NCI-H1105 treated with DMSO at 0.1 percent for 48 hours (cell line): ENCODE measurements at places on chromosomes 11 and 22.

DNA sequence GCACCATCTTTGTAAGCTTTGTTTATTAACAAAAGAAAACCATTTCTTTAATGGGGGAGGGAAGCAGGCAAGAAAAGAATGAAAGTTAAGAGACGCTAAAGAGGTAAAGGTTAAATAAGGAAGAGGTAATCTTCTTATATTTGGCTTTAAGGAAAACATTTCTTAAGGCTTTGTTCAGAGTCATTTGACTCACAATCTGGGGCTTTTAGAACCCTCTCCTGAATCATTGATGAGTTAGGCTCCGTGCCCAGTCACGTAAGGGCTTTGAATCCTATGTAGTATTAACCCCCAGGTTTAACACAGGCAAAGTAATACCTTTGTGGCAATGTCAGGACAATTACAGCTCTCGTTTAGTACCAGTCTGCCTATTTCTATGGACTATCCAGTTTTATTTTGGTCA, 26.1 kb downstream of the MADD start:
- peak; percentile 94 for DNase-seq

DNA sequence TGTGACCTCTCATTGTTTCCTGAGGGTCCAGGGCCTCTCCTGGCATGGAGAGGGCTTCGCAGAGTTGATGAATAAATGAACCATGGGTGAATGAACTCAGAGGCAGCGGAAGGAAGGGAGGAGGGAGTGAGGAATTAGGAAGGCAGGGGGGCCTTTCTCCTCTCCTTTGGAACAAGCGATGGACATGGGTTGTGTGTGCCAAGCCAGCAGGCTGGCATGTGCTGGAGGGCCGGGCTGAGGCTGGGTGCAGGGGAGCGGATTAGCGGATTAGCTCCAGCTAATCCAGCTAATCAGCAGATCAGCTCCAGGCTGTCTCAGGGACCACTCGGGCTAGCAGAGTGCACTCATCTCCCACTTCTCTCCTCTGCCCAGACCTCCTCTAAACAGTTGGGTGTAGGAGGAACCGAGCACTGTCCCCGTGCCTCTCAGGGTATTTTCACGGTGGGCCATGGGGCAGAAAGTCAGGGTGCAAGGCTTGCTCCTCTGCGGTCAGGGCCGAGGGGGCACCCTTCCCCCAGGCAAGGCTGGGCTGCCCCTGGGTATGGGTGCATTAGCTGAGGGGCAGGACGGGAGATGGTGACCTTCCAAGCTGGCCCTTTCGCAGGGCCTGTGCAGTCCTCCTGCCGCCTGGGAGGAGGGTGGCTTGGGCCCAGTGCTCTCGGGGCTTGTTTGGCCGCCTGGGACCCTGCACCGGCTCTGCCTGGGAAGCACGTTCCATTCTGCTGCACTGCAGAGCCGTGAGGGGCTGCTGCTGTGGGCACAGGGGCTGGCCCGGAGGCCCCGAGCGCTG, 120.3 kb upstream of the B3GAT1 start:
- DNase-seq: no peak

DNA sequence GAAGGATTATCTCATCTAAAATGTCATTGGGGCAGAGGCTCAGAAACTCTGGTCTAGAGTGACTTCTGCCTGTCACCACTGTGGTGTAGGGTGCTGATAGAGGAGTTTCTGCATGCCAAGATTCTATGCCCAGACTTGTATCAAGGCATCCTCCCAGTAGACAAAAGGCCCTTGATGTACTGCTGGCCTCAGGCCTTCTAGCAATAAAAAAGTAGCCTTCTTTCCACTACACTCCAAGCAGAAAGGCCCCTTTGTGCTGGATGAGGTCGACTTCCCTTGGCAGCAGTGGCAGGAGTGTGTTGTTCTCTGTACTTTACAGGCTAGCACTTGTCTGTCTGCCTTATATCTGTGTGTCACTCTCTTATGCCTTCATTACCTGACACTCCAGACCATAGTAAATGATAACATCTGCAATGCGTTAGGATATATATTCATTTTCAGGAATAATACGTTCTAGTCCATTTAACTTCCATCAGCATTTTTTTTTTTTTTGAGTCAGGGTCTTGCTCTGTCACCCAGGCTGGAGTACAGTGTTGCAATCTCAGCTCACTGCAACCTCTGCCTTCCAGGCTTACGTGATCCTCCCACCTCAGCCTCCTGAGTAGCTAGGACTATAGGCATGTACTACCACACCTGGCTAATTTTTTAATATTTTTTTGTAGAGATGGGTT, 49.5 kb upstream of the RRM1 start:
- DNase-seq: peak; percentile 67

GRCh38 chr11:61860054-61860903, 31.1 kb downstream of the FADS3 start:
- DNase-seq: no peak

- DNase-seq: no peak
These were observed 9.4 kb upstream of the SF1 start for GRCh38 chr11:64787526-64788320.

DNA sequence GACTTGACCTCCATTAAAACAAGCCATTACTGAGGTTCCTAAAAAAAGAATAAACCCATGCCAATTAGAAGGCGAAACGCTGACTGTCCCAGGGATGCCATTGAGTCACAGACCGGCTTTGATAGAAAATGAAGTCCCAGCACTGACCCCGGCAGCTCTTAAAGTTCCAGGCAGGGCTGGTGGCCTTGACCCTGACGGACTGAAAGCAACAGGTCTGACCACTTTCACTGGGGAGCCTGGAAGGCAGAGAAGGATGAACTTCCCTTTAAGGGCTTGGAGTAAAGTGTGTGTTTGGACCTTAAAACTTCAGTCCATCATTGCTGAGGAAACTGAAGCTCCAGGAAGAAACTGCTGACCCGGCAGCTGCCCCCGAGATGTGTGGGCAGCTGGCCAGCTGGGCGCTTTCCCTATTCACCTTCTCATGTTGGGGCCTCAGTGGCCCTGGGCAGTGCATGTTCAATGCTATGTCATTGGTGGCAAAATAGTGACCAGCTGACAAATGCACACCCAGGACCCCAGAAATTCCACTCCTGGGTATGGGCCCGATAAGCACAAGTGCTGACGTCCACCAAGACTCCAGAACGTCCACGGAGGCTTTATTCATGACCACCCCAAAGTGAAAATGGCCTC, 18.9 kb upstream of the EFCAB6 start:
- DNase-seq: no peak

DNA sequence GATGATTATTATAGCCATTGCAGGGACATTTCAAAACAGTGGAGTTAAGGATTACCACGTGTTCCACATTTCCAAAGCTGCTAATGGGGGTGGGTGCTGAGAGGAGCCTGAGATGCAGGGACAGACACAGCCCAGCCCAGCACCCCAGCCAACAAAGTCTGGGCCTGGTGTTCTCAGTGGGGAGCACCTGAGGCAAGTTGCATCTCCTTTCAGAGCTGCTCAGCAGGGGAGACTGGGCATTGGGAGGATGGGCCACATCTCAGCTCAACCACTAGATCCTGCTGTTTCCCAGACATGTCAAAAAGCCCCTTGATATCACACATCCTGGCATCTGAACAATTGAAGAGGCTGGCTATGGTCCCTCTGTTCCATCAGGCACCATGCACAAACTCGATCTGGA, 458.0 kb upstream of the KIRREL3 start:
- DNase-seq: no peak

- DNase-seq: no peak
These were observed 8.2 kb upstream of the GLB1L3 start for GRCh38 chr11:134267966-134268365.

DNA sequence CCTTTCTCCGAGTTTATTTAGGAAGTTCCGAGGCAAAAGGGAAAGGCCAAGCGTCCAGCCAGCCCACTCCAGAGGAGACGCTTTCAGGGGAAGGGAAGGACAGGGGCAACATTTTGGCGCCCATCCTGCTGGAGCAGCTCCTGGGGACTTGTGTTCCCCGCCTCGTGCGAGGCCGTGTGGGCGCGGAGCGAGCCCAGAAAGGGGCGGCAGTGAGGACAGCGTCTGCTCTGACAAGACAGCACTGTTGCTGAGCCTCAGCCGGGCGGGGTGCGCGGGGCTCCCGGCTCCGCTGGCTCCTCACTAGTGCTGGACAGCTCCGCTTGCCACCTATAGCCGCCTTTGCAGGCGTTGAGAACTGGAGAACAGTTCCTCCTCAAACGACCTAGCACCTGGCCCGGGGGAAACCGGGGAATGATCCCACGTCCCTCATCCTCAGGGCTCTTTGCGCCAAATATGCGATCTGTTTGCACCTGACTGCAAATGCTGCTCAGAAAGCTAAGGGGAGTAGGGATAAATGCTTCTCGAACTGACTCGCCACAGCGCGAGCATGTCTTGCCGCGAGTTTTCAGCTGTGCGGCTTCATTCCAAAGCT, 722 bp upstream of the GUCY1A2 start:
- peak; percentile 24 for DNase-seq

DNA sequence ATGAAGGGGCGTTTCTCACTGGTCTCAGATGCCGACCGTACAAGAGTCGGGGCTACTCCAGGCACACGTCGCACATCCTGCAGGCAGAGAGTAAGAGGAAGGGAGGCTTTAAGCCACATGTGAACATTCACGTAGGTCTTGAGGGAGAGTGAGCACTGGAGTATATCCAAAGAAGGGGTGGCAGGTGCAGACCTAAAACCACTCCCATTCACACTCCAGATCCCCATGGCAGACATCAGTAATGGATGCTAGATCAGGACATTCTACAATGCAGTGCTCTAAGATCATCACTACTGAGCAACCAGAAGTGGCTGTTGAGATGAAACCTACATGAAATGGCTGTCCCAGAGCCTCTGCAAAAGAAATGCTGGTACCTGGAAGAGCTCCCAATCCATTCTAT, 39.0 kb downstream of the WT1 start:
- peak; percentile 76 for DNase-seq

- no peak for DNase-seq
These were observed 1.3 kb downstream of the MYH9 start for GRCh38 chr22:36386351-36386899.

- DNase-seq: no peak
These were observed 5.4 kb upstream of the HDHD5 start for GRCh38 chr22:17164392-17165024.

- no peak for DNase-seq
These were observed 111.5 kb upstream of the ZBED5 start for GRCh38 chr11:10969387-10969786.

DNA sequence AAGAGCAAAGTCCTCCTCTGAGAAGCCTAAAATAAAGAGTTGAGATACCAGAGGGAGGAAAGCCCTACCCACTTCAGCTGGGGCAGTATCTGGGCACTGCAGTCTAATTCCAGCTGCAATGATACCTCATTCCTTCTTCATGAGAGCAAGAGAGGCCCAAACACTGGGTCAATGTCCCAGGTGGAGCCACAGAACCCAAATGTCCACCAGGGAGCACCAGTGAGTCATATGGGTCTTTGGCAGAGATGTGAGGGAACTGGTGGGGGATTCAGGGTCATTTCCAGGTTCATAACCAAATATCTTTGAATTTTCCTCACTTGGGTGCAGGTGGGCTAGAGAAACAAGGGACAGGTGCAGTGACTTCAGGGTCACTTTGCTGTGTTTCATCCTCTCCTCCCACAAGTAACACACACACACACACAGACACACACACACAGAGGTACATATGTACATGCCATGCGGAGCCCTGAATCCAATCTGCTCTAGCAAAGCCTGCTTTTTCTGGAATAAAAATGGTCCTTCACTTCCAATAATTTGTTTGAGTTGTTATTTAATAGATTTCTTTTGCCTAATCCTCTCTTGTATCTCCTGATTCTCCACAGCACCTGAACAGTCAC, 585.4 kb downstream of the SOX6 start:
- DNase-seq: peak; percentile 33

GRCh38 chr11:74611369-74611861, 19.0 kb downstream of the POLD3 start:
- DNase-seq: peak; percentile 51

- no peak for DNase-seq
These were observed 745 bp upstream of the FAM118A start for GRCh38 chr22:45308957-45309421.

GRCh38 chr22:41169157-41169556, 36.0 kb upstream of the L3MBTL2 start:
- no peak for DNase-seq

DNA sequence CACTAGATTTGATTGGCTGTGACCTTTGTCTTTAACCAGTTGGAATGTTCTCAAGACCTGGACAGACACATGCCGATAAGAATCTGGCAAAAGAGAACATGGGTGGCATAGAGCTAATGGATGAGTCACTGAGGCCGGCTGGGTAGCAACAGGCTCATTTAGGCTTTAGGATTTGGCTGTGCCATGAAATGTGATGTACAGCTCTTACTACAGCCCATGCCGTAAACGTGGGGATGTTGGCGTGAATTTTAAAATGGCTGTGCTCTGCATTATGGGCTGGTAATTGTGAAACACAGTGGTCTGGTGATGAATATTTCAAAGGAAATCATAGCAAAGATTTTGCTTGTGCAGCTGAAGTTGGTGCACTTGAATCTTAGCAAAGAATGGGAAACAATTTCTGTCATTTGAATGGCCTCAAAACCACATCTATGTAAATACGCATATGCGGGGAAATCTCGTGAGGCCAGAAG, 332.4 kb downstream of the TBC1D22A start:
- no peak for DNase-seq
